ENCODE measurements at places on chromosomes 1 and 21.

DNA sequence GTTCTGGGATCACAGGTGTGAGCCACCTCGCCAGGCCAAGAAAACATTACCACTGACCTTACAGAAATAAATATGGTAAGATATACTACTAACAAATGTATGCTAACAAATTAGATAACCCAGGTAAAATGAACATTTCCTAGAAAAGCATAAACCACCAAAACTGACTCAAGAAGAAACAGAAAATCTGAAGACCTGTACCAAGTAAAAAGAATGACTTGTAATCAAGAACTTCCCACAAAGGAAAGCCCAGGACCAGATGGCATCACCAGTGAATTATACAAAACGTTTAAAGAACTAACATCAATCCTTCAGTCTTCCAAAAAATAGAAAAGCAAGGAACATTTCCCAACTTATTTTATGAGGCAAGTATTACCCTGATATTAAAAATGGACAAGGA is 29.3 kb downstream of the USP24 start:
- DNase-seq = no peak

DNA sequence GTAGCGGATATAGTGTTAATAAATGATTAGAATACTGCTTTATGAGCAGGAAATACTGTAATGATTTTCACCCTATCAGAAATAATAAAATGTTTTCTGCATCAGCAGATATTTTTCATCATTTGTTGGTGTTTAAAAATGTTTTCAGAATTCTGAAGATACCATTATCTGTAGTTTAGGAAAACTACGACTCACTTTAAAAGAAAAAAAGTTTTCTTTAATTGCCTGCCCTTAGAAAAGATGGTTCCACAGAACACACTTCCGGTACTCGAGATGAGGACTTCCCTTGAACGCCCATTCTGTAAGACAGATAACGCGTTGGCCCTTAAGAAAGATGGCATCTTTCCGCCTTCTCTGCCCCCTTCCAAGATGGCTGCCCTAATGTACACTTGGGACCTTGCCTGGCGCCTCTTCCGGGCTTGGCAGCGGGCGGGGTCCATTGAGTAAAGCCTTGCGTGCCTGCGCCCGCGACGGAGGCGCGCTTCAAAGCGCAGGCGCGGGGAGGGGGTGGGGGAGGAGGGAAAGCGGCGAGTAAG is at the start of gene SZRD1:
SZRD1 (plus strand) TSS at position 521 of the 536 bp plus-strand sequence. CDS start 16 bp downstream, outside the sequence.
- peak; percentile 87 for DNase-seq

GRCh38 chr1:171954361-171954760 is 113.1 kb downstream of the DNM3 start:
- DNase-seq = no peak

DNA sequence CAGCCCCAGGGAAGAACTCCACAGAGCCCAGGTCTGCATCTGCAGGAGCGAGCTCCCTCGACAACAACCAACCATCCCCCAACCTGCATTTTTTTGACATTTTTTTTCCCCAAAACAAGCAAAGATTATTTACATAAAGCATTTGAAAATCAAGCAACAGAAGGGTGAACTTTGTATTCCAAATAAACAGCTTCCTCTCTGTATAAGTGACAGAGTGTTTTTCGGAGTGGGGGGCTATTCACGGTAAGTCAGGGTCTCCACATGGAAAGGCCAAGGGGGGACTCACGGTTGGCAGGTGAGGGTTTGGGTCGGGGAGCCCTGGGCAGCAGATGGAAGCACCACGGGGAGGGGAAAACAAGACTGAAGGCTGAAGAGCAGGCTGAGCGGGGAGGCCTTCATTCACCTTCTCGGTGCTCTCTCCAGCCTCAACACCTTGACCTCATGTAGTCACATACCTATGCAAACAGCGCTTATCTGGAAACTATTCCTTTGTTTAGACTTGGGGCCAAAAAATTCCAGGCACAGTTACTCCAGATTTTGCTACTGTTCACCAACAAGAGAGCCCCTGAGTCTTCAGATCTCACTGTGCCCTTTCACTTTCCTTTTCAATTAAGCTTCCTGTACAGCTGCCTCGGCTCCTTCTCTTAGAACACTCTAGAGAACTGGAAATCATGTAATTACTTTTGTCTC is 27.6 kb downstream of the C2CD2 start:
- DNase-seq = peak; percentile 8

GRCh38 chr1:92167151-92167550 is 50.6 kb upstream of the C1orf146 start:
- no peak for DNase-seq

- DNase-seq = no peak
Measured at GRCh38 chr1:161185732-161186311, 8.5 kb upstream of the B4GALT3 start.

DNA sequence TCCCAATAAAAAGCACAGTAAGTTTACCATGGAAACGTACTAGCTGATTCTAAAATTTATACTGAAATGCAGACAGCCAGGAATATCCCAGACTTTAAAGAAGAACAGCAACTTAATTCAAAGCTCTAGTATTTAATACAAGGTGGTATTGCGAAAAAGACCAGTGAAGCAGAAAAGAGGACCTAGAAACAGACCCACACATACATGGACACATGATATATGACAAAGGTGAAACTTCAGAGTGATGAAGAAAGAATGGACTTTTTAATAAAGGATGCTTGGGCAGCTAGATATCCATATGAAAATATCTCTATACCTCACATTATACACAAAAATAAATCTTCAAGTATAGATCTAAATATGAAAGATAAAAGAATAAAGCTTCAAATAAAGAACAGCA is 62.6 kb downstream of the COP1 start:
- no peak for DNase-seq

- DNase-seq = no peak
Measured at GRCh38 chr21:43687566-43688399, 28.4 kb downstream of the RRP1B start.

DNA sequence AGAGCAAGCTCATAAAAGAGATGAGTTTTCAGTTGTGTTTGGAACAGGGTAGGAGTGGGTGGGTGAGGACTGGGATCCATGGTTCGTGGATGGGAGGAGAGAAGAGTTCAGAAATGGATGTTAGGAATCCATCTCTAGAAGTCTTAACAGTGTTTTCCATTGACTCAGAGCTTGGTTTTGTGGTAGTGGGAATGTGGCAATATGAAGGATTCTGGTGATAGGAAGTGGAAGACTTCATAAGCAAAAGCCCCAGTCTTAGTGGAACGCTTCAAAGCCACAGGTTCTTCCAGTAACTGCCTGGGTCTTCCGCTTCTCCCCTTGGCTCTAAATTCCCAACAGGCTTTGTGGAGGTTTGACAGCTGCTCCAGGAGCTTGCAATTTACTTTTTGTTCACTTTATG is 167.9 kb downstream of the KCNJ6 start:
- DNase-seq = no peak

DNA sequence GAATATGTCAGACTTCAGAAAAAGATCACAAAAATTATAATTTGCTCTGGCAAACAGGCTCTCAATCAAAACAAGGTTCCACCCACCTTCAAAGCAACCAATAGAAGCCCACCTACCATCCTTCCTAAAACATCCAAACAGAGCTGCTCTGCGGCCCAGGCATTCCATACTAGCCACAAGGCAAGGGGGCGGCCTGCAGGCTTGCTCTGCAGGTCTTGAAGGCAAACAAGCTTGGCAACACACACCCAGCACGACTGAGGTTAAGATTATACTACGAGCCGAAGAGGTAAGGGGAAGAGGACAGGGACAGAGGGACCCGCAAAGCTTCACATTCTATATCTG is 207.3 kb downstream of the SLC45A1 start:
- DNase-seq = no peak

DNA sequence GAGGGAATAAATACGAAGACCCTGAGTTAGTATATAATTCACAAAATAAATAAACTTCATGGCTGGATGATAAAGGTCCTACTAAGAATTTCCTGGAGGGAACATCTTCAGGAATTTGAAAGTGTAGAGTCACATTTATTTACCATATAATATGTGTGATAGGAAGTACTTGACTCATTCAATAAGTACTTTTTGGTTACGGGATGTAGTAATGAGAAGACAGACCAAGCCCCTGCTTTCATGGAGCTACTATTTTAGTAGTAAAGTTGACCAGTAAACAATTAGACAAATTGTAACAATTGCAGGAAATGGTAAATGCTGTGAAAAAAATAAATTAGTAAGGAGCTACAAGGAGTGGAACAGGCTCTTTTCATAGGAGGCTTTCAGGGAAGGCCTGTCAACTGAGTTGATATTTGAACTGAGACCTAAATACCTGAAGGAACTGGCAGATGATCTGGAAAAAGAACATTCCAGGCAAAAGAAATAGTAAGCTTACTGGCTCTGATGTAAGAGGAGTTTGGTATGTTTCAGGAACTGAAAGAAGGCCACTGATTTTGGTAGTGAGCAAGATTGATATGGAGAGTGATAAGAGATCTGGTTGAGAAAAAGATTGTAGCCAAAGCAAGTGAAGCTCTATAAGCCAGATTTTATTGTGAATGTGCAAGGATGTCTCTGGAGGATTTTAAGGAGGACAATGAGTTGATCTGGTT is 36.2 kb downstream of the CAMSAP2 start:
- no peak for DNase-seq

DNA sequence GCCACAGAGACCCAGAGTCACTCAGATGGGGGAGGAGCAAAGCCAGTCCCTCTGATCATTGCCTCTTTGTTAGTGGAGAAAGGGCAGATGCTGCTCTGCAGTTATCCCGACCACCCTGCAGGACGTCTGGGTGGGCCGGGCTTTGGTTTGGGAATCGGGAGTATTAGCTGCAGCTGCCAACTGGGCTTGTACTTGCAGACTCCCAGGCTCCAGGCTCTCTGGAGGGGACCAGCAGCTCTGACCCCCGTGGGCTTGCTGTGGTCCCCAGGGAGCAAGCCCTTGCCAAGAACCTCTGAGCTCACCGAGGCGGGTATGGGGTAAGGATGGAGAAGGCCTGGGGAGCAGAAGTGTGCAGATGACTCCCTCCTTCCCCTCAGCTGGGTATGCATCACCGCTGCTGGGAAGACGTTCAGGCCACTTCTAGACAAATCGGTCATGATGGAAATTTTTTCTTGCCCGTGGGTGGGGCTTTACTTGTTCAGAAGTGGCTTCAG is 21.6 kb downstream of the MAPKAPK2 start:
- peak; percentile 60 for DNase-seq

DNA sequence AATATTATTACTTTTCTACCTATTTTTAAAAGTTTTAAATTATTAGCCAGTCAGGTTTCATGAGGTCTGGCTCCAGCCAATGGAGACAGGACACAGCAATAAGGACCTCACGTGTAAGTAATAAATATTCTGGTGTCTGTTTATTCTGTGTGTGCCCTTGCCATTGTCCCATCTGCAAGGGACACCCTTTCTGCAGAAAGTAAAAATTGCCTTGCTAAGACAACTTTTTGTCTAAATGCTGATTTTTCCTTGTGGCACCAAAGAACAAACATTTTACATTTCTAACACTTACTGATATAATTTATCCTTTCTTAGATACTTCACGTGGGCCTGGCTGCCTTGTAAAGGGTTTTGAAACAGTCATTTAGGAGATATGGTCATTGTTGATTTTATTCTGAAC is 29.4 kb downstream of the OVAAL start:
- no peak for DNase-seq

DNA sequence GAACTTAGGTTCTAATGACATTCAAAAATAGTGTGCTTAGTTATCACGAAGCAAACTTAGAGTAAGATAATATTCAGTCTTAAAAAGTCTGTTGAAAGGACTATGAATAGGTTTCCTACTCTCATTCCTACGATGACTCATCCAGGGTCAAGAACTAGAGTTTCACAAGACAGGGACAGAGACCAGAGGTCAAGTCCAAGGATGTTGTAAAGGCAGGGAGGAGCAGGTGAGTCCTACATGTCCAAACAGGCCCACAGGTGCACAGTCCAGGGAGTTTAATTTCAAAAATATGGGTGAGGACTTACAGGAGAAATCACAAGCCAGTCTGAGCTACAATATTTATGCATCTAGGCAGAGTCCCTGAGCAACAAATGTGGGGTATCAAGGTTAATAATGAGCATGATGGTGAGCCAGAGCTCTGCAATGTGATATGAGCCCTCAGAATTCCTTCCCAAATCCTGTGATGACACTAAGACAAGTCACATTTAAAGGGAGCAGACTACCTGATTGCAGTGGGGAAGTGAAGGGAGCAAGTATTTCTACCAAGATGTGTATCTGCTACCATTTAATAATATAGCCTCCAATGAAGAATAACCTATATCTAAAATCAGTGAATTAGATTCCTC is 100.0 kb upstream of the NRIP1 start:
- DNase-seq = no peak

- DNase-seq = no peak
Measured at GRCh38 chr1:208110296-208110695, 133.9 kb downstream of the PLXNA2 start.

DNA sequence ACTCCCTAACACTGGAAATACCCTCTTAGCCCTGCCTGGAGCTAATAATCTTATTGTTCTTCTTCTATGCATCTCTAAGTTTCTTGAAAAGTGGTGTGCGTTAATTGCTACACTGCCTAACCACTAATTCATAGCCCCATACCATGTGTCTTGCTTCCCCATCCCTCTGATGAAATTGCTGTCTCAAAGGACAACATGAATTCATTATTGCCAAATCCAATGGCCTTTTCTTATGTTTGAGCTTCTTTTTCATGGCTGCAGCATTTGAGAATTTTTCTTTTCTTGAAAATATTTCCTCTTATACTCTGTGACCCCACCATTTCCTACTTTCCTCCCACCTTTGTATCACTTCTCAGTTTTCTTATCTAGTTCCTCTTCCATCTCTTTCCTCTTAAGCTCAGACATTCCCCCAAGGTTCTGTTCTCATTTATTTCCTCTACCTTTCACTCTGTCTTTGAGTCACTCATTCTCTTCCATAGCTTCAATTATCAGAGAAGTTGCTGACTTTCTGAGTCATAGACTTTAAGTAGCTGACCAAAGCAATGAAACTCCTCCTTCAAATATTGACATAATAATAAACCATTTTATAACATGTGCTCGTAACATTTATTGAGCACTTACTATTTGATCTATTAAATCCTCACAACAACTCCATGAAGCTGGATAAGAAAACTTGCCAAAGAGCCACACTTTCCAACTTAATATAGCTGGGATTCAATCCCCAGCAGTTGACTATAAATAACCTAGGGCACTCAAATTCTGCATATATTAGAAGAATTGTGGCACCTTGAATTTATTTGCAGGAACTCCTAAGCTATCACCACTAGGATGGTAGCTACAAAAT is 35.5 kb upstream of the ATP6V1G3 start:
- DNase-seq = no peak

- DNase-seq = no peak
Measured at GRCh38 chr1:220356981-220357850, 85.0 kb upstream of the RAB3GAP2 start.

DNA sequence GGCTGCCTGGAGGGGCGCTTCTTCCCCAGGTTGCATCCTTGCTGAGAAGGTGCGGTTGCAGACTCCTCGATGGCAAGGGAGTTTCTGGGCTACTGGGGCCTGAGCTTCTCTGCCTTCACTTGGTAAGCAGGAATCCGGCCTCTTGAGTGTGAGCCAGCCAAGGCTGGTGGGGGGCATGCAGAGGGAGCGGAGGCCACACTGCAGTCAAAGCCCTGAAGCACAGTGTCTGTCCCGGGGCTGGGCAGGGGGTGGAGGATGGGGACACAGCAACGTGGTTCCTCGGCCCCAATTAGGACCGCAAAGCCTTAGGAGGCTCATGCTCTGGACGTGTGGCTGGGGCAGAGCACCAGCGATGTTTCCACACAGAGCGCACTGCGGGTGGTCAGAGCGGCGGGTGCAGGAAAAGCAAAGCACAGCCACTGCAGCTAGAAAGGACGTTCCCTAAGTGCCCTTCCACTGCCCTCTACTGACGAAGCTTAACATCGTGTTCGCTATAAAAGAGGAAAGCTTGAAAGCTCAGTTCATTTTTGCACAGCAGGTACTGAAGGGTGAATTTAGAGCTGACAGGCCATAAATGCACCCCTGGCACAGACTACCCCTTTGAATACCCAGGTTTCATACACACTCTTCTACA is 60.7 kb upstream of the COG2 start:
- no peak for DNase-seq

- DNase-seq = no peak
Measured at GRCh38 chr1:154777781-154778180, 92.3 kb downstream of the KCNN3 start.
